Kasumi-1 (cell line): ENCODE measurements at places on chromosomes 7 and 10.

DNA sequence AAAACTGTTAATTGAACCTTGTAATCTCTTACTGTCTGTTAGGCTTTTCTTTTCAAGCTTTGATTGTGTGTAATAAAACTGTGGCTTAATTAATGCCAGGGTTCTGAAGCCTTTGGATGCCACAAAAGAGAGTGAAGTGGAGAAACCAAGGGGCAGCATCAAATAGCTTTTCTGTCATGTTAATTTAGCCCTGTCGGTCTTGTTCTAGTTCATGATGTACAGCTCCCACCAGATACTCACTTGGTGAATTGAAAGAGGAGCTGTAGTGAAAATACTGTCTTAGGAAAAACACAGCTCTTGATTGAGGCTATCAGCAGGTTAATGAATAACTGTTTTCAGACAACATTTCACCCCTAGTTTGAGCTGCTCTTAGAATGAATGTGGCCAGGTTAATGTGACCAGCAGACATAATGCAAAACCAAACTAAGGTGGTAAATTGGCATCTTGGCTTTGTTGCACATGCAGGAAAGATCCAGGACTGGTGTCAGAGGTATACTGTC lies 94.2 kb downstream of the POLL start:
- DNase-seq: no peak

- DNase-seq: no peak
These were observed 354.1 kb upstream of the SEMA3A start for GRCh38 chr7:84548366-84549365.

DNA sequence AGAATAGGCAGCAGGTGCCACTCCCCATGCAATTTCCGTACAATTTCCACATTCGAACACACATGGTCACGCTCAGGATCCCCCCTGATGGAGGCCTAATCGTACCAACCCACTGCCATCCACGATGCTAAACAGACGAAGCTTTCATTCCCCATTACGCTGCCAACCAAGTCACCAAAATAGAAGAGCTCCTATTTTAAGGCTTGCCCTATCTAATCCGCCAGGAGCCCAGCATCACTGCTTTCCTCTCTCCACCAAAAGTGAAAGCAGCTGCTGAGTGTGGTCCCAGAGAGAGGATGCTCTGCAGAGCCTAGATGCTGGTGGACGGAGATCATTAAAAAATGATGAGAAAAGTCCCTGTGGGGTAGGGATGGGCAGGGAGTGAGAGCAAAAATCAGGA lies 43.3 kb downstream of the HSPA12A start:
- DNase-seq: no peak

DNA sequence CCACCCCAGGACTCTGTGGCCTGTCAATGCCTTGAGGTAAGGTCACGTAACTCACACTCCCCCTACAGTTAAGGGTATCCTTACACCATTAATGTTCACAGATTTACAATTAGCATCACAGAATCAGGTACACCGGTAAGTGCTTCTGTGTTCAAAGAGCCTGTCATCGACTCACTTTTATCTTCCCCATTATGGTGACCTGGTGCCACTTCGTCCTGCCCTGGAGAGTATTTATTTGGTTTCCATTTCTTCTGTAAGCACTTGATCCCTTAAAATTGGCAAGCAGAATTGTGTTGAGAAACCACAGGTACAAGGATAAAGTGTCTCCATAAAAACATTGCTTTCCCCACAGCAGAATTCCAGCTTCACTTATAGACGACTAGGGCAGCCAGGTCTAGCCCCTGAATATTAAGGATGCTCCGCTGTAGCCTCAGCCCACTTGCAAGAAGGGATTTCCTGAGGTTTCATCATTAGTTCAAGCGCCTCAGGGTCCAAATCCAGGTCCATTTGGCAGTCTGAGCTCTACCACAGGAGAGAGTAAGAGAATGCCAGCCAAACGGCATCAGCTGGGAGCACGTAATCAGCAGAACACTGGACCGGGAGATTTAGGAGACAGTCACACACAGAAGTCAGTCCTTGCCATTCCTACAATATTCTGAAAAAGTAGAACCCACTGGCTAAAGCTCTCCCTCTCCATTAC lies 10.1 kb downstream of the ATXN7L1 start:
- DNase-seq: no peak

DNA sequence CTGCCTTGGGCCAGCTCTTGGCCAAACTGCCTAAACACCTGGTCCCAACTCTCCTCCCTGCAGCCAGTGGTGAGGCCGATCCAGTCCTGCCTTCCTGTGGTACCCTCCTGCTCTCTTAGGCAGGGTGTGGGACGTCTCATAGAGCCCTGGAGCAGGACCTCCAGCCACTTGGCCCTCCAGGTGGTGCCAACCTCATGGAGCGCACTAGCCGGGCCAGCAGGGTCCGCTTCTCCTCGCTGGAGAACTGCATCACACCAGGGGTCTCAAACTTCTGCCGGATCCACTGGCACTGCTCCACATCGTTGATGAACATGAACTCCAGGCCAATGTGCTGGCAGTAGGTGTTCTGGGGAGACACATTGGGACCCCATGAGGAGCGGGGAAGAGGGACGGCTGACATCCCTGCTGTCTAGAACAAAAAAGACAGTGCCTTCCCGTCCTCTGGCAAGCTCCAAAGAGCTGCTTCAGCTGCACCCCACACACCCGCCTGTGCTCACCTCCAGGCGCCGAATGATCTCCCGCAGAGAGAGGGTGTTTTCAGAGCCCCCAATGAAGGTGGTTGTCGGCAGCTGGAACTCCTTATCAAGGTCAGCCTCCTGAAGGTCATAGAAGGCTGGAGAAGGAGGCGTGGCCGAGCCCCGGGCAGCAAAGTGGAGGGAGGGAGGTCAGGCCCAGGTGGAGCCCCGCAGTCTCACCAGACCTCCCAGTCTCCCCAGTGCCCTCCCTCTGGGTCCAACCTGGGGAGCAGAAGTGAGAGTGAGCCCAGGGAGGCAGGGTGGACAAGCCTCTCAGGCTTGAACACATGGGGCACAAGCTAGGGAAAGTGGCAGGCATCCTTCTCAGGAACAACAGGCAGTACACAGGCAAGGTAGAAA lies 10.2 kb downstream of the OGDHL start:
- no peak for DNase-seq

DNA sequence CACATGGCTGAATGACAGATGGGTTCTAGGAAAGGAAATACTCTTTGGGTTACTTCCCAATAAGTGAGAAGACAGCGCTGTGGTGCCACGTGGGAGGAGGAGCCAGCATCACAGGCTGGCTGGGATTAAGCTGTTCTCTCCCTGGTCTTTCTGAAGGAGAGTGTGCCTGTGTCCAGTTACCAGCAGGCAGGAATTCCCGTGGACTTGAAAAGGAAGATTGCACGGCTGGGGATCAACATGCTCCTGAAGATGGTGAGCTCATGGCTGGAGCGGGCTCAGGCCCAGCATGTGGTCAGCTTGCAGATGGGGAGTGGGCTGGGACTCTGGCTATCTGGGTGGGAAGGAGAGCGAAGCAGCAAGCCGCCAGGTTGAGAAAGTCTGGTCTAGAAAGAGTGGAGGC lies 8.1 kb downstream of the ADCK2 start:
- no peak for DNase-seq

DNA sequence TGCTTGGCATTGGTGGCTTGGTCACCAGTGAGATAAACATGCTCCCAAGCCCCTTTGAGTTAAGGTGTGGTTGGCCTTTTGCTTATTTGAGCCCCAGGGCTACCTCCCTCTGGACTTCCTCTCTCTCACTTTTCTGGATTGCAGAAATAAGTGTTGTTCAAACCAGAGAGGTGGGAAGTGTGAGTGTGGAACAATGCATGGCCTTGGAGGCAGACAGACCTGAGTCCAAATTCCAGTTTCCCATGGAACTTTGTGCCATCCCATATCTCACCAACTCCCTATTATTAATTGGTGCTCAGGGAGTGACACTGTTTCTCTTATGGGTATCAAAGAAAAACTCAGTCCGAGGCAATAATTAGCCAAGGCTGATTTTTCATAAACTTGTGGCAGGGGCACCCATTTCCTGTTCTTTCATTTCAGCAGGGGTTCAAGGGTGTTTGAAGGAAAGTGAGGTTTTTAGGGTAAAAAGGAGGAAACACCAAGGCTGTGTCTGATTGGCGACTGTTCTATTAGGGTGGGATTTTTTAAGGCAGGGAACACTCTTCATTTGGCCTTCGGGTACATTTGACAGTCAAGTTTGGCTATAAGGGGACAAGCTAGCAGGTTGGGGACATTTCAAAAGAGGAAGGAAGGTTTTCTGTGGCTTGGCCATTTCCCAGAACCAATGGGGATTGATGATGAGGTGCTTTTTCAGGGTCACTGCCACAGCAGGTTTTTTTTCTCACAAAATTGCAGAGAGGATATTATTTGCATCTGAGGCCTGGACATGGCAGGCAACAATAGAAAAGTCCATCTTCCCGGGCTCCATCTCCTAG lies 148.8 kb upstream of the NPY start:
- no peak for DNase-seq

DNA sequence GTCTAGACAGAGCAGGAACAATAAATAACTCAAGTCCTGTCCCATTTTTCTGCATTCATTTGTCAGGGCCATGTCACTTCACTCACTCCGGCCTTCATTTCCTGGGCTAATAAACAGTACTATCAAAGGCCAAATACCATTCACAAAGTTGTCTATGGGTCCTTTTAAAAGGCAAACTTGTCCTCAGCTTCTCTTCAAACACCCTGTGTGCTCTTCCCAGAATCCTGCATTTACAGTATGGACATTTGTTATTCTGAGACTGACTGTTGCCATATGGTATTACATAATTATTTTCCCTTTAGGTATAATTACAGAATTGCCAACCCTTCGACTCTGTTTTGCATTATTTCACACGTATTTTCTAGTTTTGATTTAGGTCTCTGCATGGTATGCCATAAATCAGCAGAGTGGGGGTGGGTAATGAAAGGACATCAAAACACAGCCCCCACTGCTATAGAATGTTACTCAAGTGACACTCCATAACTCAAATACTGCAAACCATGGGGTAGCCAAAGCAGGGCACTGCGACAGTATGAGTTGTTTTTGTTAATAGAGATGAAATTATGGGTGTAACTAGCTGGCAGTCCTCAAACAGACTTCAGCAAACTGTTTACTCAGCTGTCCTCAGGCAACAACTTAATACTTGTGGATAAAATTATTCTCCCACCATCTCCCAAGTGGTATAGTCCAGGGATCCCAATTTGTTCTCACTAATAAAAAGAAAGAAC lies 183.7 kb downstream of the TRIL start:
- DNase-seq: no peak

DNA sequence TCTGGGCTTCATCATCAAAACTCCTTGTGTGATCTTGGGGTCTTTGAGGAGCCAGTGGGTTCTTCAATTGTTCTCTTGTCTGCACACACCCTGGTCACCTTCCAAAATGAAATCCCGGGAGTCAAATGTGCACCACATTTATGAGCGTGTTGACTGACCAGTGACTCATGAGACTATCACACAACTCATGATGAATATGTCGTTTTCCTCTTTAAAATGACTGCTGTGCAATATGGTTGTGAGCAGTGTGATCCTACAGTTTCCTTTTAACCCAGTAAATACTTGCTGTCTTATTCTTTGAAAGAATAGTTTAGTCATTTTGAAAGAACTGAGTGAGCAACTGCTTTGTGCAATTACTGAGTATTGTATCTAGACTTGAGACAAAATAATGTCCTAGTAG lies 149.2 kb downstream of the DYNC1I1 start:
- no peak for DNase-seq

DNA sequence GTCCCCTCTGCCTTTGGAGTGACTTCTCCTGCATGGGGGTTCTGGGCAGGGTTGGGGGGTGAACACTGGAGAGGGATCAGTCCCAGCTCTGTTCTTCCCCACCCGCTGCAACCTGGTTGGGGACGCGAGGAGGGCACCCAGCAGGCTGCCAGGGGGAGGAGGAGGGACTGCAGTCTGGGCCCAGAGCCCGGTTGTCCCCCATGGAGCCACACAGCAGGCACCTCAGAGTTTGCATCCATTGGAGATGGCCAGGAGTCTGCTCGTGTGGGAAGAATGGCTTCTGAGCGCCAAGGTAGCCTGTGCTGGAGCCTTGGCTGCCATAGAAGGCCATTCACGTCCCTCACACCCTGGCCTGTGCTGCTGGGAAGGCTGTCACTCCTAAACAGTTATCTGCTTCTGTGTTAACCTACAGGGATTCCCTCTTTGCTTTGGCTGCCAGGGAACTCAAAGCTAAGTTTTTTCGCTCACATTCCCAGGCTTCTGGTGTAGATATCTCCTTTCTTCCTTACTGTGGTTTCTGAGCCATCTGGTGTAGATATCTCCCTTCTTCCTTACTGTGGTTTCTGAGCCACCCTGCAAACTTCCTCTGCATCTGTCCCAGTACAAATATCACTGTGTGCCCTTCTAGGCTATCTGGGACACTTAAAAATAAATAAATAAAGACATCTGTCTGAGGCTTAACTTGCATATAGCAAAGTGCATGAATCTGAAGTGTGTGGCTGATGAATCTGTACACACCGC lies 133.7 kb downstream of the LHPP start:
- DNase-seq: peak; percentile 76

- DNase-seq: no peak
These were observed 4.9 kb downstream of the GNB2 start for GRCh38 chr7:100678291-100678984.

- DNase-seq: peak; percentile 70
These were observed 199.4 kb downstream of the USP6NL start for GRCh38 chr10:11411926-11412545.

DNA sequence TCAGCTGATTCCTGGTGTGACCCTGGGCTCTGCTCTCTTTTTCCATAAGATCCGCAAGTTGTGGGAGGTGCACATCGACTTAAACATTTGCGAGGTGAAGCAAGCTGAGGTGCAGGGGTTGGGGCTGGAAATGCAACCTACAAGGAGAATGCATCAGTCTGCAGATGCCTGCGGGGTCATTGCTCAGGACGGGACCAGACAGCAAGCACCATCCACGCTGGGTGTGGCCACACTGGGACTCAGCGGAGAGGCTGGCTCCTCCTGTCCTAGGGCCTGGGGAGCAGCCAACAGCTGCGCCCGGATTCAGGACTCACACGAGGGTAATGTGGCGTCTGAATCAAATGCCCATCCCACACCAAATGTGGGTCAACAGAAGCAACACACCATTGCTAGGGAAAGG lies 33.8 kb downstream of the STK32C start:
- no peak for DNase-seq

GRCh38 chr10:6120691-6121090 lies 31.9 kb downstream of the RBM17 start:
- DNase-seq: no peak

GRCh38 chr7:40848541-40849221 lies 713.9 kb downstream of the SUGCT start:
- no peak for DNase-seq

GRCh38 chr10:63477927-63478326 lies 12.2 kb upstream of the JMJD1C start:
- DNase-seq: no peak

GRCh38 chr10:72058989-72059842 lies 29.1 kb downstream of the SPOCK2 start:
- no peak for DNase-seq
